ENCODE measurements at places on chromosomes 3 and 15.

DNA sequence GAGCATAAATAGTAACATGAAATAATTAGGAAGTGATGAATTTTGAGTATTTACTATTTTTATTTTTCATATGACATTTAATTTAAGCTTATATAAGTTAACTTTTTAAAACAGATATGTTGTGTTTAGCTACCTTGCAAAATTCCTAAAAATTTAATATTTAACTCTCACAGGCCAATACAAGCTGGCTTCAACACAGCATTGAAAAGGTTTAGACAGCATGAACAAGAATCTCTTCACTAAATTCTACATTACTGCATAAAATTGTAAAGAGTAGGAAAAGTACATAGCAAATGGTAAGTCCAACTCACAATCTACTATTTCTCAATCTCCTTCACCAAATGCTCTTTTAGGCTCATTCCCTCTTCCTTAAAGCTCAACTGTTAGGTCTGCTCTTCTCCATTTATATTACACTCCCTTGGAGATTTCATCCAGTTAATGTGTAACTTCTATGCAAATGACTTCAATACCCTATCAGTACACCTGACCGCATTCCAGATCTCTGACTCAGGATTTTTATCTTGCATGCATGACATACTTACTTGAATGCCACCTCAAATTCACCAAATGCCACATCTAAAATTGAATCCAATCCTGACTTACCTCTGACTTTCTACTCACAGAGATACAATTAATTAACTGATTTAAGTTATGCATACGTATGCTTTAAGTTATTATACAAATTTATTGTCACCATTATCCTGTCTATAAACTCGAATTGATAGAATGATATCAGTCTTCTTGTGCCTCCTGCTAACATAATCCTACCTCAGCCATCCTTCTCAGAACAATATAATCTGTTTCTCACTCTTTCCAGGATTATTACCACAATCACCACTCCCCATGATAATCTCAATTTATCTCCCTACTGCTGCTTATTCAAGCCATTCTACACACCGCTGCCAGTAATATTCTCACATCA, 127.0 kb downstream of the STAG1 start:
- DNase-seq: no peak

- DNase-seq: no peak
Measured at GRCh38 chr15:43521419-43521818, 4.0 kb downstream of the MAP1A start.

DNA sequence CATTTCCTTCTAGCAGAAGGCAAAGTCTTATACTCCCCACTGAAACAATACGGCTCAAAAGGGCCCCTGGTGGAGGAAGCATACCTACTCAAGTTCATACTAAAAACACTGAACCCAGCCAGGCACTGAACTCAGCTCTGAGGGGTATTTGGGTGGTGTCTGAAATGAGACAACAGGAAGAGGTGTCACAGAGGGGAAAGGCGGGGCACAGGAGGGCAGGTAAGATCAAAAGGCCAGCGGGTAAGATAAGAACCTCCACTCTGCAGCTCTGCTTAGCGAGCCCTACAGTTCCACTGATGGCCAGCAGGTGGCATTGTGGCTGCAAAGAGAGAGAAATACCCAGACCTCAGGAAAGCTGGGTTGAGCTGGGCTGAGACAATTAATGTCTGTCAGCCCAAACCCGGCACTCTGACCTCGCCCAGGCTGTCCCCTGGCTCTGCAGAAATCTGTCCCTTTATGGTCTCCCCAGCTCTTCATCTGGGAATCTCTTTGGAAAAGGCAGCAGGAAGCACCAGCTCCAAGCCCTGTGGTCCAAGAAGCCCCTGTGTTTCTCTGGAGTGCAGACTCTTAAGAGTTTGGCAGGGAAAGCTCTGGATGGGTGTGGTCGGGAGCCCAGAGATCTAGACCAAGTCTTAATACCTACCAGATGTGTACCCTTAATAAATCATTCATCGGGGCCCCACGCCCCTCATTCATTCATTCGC, 8.4 kb downstream of the MFGE8 start:
- DNase-seq: peak; percentile 66

DNA sequence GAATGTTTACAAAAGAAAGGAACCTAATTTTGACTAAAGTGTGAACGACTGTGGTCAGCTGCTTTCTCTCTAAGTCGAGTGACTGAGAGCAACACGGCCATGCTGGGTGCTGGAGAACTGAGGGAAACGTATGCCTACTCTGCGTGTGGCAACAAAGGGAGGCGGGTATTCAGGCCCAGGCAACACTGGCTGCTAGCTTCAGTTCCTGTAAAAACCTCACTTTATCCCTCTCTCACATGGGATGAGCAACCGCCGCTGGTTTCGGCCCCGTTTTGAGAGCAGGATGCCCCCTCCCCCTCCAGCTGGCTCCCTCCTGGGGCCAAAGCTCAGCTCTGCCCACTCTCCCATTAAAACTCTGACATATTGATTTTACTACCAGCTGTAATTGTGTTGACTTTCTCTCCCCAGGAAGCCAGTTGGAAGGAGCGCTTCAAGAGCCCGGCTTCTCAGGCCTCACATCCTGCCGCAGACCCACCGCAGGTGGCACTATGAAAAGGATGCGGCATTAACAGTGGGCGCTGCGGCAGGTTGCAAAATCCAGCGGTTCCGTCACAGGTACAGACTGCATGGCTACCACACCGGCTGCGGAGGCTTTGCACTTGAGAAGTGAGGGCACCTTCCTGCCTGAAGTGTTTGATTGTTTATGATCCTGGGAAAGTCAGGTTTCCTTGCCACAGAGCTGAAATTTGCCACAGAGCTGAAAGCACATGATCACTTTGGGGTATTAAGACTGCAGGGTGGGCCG, 12.7 kb downstream of the PLXND1 start:
- peak; percentile 90 for DNase-seq

DNA sequence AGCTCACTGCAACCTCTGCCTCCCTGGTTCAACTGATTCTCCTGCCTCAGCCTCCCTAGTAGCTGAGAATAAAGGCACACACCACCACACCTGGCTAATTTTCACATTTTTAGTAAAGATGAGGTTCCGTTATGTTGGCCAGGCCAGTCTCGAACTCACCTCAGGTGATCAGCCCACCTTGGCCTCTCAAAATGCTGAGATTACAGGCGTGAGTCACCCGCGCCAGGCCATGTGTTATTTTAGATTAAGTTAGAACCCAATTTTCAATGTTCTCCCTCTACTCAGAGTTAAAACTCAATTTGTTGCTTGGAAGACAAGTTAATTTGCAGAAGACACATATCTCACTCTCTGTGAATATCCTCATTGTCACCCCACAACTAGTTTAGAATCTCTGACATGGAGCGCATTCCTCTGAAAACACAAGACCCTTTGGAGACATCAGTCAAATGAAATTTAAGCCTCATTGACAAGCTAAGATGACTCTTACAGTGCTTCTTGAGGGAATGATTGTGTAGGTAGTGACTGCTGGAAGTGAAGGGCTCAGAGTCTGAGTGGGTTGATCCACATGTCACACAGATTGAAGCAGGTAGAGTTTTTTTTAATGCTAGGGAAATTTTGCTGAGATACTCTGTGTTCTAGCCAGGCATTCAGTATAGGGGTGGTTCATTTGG, 60.6 kb upstream of the FRMD4B start:
- DNase-seq: no peak

GRCh38 chr3:160686955-160687535, 10.1 kb downstream of the ARL14 start:
- DNase-seq: no peak

DNA sequence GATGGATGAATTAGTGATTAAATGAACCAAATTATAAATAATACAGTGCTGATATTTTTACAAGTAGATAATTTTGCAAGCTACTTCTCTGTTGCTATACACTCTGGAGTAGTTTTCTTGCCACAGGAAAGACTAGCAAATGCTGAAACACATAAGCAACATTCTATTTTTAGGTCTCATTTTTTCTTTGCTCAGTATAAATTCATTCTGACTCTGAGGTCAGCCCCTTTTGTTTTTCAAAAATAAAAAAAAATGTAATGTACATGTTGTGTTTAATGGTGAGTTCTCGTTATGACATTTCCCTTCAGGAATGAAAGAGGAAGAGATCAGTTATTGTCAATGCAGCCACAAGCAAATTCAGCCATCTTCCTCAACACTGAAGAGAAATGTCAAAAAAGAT, 24.9 kb downstream of the GJD2 start:
- no peak for DNase-seq

GRCh38 chr3:123081718-123082369, 15.0 kb downstream of the PDIA5 start:
- peak; percentile 37 for DNase-seq

DNA sequence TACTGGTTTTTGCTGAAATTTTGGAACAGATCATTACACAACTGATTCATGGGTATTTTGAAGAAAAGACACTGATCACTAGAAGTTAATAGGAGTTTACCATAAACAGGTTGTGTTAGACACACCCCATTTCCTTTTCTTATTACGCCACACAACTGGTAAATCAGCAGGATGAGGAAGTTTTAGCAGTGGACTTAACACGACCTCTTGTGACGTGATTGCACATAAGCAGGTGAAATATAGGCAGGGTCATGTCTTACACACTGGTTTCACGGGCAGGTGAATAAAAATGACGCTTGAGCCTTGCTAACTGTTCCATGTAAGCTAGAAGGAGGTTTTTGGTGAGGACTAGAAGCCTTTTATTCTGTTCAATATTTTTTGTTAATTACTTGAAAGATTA, 27.1 kb upstream of the TPRG1 start:
- no peak for DNase-seq

- DNase-seq: no peak
Measured at GRCh38 chr15:80747317-80748053, 31.7 kb upstream of the CEMIP start.

- DNase-seq: no peak
Measured at GRCh38 chr3:105967117-105967516, 98.3 kb upstream of the CBLB start.

GRCh38 chr3:16433701-16434151, 79.8 kb downstream of the RFTN1 start:
- no peak for DNase-seq

- DNase-seq: no peak
Measured at GRCh38 chr15:46660096-46660842, 1025.4 kb downstream of the SQOR start.

DNA sequence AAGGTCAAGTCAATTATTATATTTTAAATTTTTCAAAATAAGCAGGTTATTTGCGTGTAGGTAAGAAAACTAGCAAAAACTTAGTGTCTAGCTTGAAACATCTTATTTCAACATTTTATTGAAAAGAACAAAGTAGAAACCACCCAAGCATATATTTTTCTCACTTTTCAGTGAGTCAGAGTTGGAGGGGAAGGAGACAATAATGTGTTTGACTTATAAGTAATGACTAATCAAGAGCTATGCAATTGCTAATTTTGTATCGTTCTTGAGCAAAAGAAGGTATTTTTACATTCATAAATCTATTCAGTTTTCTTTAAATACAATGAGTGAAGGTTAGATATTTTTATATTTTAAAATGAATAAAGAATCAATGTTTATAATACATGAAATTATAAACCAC, 54.4 kb upstream of the P2RY1 start:
- no peak for DNase-seq

- DNase-seq: peak; percentile 15
Measured at GRCh38 chr3:50978991-50979667, 304.4 kb downstream of the DOCK3 start.

DNA sequence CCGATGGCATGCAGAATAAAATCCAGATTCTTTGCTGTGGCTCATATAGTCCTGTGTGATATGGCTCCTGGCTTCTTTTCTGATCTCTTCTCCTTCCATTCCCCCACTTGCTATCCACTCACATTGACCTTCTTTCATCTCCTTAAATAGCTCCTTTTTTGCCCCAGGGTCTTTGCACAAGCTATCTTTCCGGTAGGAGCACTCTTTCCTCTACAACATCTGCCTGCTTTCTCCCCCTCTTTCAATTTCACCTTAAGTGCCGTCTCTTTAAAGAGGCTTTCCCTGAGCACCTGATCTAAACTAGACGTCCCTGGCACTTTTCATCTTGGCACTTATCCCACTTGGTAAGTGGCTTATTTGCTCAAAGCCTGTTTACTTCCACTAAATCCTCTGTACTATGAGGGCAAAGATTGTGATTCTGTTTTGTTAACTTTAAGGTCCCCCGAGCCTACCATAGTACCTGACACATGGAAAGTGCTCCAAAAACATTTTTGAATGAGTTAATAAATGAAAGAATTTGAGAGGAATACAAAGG, 323.3 kb upstream of the TLE3 start:
- DNase-seq: peak; percentile 66

- DNase-seq: no peak
Measured at GRCh38 chr3:118932822-118933558, 101.7 kb downstream of the IGSF11 start.

GRCh38 chr15:40536501-40536900, 28.3 kb downstream of the CCDC32 start:
- DNase-seq: no peak

DNA sequence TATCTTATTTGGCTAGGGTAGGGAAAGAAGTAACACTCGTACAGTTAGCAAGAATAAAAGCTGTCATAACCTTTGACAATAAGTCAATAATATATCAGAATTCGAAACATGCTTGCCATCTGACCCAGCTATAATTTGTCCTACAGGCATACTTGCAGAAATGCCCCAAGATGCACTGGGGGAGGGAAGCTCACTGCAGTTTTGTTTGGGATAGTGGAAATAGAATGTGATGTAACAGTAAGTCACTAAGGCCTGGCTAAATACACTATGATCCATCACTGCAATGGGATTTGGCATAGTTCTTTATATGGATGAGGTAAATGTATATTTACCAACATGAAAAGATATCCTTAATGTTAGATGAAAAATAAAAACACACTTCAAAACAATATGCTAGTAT, 25.5 kb upstream of the TMOD3 start:
- DNase-seq: no peak

- no peak for DNase-seq
Measured at GRCh38 chr3:61777483-61777882, 216.1 kb downstream of the PTPRG start.

- DNase-seq: peak; percentile 73
Measured at GRCh38 chr3:50515565-50516439, 12.4 kb upstream of the CACNA2D2 start.

DNA sequence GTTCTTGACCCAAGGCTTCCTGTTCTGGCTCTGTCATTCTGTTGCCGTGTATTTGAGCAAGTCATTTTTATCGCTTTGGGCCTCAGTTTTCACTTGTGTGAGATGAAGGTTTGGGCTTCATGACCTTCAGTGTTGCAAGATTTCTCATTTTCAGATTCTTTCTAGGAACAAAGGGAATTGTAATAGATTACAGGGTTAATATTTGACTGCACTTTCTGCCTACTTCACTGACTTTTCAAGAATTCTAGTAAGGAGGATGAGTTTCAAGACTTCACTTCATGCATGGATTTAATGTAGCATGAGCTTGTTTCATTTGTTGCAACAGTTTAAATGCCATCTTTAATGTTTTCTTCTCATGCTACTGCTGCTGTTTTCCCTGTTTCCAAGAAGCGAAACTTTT, 226.5 kb downstream of the NLGN1 start:
- DNase-seq: no peak

Measured in NCI-H345 (cell line).